ENCODE measurements at places on chromosomes 6 and 20. TPM values are rescaled to one million over a fixed set of nuclear protein-coding genes. Genes with fewer than 3 reads are reported as not detected.

- DNase-seq: no peak
These were observed 22.1 kb upstream of the TRDN start for GRCh38 chr6:123658848-123659247.

JPH2 gene
- not detected for total RNA-seq

PRPH2 gene
- total RNA-seq: not detected

DNA sequence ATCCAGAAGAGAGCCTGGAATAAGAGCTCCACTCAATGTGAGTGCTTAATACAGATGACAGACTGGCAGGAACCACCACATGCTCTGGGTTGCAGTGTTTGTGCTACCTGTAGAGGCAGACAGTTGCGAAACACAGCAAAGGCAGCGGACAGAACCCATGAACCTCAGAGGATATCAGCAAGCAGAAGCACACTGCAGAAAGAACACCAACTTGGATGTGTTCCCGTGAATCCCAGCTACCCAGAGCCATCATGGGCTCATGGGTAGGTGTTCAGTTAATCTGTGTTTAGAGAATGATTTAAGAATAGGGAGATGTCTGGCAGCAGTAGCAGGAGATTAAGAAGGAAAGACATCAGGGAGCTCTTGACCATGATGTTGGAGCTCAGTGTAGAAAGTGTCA lies 133.3 kb upstream of the FOXQ1 start:
- no peak for DNase-seq

DNA sequence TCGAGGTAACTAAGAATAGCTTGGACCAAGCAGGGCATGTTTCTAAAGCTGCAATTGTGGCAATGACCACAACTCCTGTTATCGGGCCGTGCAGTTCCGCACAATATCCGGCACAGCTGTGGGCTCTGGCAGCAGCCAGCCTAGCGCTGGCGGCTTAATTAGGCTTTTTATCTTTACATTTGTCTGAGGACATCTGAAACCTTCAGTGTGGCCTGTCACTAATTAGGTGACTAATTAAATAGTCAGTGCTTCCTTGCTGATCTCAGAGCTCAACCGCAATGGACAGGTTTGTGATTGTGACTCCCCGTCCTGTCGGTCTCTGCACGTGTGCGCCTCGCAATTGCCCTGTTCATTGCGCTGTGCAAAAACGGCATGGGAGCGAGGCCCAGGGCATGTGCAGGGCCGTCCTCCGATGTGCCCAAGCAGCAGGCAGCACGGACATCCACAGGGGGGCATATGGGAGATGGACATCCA lies 134.8 kb upstream of the INSM1 start:
- DNase-seq: no peak

DNA sequence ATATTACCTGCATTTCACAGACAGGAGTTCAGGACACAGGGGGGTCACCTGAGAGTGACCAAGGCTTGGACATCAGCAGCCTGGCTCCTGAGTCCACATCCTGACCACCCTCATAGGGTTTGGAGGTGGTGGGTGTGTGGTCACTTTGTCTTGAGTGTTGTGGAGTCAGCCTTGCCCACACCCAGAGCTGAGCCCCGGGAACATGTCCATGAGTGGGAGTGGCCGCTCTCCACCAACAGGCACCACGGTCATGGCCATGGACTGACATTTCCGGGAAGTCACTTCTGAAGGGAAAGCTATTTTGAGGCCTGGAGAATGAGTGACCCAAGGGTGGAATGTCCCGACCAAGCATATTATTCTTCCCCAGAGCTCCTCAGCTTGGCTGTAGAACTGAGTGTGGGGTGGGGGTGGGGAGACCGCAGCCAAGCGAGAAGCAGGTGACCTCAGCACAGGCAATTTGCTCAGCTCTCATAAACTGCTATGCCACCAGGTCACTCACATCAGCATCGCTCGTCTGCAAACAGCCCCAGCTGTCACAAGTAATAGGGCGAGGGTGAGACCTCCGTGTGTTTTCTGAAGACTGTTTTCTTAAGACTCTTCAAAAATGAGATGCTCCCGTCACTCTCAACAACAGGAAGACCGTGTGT lies 348.6 kb upstream of the CDH4 start:
- DNase-seq: no peak

GRCh38 chr6:31393932-31394331 lies 9.5 kb upstream of the MICA start:
- no peak for DNase-seq

SLC13A3 gene
- 0.24 TPM for total RNA-seq

GMPR gene
- total RNA-seq: 1.2 TPM

FOXP4 gene
- 21.6 TPM for total RNA-seq

ULBP2 gene
- 0.65 TPM for total RNA-seq

EDN1 gene
- 0.36 TPM for total RNA-seq

SAMD5 gene
- total RNA-seq: not detected

DNA sequence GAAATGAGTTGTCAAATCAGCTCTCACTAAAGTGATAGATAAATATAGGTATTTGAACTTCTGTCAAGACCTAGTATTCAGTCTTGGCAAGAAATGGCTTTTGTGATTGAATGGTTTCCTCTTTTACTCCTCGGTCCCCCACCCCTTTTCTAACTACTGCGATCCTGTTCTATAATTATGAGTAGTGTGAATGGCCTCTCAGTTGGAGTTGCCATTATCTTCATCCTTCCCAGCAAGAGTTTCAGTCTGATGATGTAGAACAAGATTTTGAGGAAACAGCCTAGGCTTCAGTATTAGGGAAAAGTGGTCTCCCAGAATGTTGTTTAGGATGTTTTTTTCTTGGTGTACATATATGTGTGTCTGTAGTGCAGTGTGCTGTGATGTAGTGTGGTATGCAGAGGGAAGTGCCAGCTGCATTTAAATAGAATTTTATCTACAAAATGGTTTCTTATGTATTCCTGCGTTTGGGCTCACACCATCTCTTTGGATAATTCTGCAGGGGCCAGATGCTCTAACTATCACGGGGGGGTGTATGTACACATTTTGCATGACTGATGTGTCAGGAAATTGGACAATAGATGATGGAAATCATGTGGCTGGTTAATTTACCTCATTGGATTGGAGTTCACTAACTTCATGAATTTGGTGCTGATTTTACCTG lies 180.1 kb upstream of the MMS22L start:
- DNase-seq: no peak

DNA sequence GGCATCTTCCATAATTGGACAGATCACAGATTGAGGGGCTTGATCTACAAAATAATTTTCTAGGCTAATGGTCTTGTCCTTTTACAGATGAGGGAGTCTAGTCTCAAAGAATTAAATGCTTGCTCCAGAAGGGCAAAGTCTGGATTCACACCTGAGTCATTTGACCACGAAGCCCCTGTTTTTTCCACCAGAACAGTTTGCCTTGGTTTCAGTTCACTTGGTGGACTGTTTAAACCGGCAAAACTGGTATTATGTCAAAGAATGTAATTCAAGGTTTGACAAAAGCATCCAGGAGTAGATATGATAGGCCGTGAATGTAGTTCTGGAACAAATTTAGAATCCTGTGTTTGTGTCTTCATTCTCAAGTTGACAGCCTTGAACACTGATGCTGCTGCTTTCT lies 3.3 kb downstream of the MYO6 start:
- DNase-seq: no peak

All from activated T-helper 1 cell treated with anti-CD3 and anti-CD28 coated beads, Interleukin-12 subunit alpha, Interleukin-12 subunit beta, Interleukin-2, Interleukin-4 antibody, amounts not matched to agents 30 ng/mL and 10 ng/mL and 1 ng/mL, durations not matched to agents 14 hours and 24 hours and 36 hours (primary cell).